Upper lobe of left lung (tissue), 6 donors: ENCODE measurements at places on chromosomes 1 and 21. TPM values are rescaled to one million over a fixed set of nuclear protein-coding genes. Genes with fewer than 3 reads are reported as not detected.
A peak's percentile ranks its signal among the peaks of the same experiment; 100 is the strongest.

GRCh38 chr1:13667691-13668090 lies 32.3 kb upstream of the PRDM2 start:
- no peak for DNase-seq

GRCh38 chr1:43883321-43883720 lies 50.3 kb upstream of the ARTN start:
- DNase-seq: no peak

DNA sequence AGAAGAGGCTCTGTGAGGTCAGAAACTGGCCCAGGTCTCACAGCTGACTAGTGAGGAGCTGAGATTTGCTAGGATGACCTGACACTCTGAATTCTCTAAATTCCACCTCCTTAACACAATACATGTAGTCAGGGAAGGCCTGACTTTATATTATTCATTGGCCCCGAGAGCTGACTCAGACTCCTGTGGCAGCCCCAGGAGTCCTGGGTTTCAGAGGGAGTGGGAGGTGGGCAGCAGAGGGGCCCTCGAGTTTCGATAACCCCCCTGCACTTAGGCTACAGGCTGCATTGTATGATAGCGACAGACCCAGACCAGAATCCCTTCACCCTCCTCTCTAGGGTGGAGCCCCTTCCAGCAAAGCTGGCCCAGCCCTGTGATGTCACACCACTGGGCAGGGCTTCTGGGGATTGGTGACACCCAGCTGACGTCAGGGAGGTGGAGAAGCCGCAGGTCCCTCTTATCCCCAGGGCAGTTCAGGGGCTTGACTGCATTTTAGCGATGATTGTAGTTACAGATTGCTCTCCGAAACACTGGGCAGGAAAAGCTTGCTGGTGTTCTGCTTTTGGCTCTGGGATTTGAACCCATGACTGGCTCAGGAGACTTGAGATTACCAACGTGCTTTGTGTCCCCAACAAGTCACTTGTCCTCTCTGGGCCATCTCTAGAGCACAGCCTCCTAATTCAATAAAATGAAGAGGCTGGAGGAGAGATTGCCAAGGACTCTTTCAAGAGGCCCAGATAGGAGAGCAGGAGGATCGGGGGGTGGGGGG lies 17.0 kb upstream of the GPR37L1 start:
- DNase-seq: no peak

GRCh38 chr1:101307985-101308689 lies 71.3 kb downstream of the S1PR1 start:
- no peak for DNase-seq

DNA sequence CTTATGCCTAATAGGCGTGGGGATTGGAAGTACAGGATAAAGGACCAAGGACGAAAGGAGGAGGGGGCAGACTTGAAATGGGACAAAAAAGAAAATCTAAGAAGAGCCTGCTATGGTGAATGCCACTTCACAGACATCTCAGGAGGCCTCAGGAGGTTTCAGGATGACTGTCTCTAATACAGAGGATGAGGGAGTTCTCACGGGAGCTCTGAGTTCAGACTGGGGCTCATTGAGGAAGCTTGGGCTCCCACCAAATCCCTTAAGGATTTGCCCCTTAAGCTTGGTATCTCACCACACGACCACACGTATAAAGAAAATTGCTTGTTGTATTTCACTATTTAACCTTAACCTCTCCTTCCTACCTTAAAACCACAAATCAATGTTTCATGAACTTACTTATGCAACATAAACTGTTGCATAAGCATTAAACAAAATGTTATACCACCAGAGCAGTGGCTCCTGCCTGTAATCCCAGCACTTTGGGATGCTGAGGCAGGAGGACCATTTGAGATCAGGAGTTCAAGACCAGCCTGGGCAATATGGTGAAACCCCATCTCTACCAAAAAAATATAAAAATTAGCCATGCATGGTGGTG lies 12.4 kb downstream of the SLC30A1 start:
- no peak for DNase-seq

PTGER3 gene
- 4.9 TPM for total RNA-seq

DNA sequence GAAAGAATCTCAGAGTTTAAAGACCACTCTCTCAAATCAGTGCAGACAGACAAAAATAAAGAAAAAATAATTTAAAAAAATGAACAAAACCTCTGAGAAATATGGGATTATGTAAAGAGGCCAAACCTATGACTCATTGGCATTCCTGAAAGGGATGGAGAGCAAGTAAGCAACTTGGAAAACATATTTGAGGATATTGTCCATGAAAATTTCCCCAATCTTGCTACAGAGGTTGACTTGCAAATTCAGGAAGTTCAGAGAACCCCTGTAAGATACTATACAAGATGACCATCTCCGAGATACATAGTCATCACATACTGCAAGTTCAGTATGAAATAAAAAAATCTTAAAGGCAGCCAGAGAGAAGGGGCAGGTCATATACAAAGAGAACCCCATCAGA lies 43.7 kb upstream of the IVNS1ABP start:
- DNase-seq: no peak

DUSP10 gene
- 13.4 TPM for total RNA-seq

DNA sequence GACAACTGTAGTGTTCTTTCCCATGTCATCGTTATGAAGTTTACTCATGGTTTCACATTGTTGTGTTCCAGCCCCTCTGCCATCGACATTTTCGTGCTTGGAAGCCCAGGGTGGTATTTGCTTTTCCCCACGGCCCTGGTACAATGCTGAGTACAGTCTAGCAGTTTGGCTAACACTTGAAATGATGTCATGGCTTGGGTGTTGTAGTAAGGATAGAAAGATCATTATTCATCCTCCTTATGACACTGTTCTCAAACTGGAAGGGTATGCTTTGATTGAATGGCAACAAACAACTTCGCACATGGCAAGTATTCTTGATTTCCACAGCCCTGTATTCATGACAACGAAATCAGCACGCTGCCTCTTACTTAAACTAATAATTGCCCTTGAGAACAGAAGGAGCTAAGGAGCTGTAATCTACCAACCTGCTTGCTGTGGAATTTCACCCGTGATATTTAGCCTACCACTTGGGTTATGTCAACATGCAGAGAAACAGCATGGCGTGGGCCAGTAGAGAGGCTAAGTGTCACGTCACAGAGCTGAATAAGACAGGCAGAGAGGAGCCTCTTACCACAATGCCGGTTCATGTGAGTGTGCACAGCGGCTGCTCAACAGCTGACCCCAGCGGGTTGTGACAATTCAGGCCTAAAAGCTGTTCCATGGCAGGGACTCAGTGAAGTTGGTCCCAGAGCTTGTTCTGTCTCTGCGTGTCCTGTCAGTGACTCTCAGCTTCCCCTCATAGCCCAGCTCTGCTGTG lies 73.9 kb downstream of the KCNJ6 start:
- no peak for DNase-seq

DNA sequence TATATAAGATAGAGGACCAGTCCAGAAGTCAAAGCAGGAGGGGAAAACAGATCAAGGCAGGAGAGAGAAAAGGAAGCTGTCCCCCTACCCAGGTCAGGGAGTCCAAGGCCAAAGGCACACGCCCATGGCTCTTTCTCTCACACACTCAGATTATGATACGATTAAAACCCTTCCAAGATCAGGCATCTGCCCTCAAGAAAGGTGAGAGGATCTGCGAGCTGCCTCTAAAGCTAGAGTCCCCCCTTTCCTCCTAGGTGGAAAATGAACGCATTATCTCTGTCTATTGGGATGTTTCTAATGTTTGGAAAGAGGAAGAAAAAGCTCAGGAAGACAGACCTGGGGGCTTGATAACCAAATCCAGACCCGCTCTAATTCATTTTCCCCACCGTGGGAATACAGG lies 7.6 kb downstream of the PAFAH2 start:
- DNase-seq: no peak

DNA sequence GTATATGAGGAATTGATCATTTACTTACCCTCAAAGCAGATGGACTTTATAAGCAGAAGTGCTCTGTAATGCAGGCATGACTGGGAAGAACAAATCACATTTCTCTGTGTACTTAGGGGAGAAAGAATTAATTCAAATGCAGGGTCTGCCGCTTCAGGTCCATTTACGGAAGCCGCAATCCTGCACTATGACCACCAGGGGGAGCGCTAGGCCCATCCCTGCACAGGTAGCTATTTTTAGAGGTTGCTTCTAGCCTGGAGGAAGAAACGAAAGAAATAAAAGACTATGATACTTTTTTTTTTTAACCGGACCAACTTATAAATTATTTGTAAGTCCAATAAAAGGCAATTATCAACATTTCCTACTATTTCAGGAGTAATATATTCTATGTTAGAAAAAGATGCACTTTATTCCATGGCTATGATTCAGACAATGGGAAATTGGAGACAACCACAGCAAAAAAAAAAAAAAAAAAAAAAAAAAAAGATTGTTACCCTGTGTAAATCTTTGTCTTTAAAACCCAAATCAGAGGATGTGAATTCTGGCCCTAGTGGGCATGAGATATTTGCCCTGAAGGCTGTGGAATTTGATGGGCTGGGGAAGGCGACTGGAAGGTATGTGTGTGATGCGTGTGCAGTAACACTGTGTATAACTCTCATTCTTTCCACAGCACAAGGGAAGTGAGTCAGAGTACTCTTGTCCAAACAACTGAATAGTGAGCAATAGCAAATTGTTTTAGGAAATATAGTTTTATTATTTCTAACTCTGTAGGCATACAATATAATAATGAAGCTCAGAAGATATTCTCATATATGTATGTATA lies 12.9 kb upstream of the FYB2 start:
- DNase-seq: peak; percentile 65

CELA2A gene
- not detected for total RNA-seq

DNA sequence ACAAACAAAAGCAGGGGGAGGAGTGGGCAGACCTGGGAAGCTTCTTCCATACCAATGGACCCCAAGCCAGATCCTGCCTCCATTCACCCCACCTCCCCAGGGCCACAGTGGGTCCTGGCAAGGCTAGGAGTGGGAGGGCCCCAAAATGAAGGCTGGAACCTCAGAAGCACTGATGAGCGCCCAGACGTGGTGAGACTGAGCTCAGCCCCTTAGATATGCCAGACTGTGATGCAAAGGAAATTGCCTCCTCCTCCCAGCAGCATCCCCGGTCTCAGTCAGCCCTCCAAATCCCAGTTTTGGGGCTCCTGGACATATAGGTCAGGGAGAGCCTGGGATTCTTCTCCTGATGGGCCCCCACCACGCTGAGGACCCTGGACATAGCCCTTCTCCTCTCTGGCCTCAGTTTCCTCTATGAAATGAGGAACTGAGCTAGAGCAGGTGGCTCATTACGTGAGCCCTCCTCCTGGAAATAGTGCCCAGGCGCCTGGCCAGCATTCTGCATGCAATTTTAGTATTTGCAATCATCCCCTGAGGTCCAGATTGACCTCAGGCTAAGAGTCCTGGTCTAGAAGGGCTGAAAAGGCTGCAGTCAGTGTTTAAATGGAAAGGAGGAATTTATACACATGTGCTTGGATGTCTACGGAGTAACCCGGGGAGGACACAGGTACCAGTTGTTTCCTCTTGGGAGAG lies 33.5 kb downstream of the RHBG start:
- DNase-seq: no peak

DNA sequence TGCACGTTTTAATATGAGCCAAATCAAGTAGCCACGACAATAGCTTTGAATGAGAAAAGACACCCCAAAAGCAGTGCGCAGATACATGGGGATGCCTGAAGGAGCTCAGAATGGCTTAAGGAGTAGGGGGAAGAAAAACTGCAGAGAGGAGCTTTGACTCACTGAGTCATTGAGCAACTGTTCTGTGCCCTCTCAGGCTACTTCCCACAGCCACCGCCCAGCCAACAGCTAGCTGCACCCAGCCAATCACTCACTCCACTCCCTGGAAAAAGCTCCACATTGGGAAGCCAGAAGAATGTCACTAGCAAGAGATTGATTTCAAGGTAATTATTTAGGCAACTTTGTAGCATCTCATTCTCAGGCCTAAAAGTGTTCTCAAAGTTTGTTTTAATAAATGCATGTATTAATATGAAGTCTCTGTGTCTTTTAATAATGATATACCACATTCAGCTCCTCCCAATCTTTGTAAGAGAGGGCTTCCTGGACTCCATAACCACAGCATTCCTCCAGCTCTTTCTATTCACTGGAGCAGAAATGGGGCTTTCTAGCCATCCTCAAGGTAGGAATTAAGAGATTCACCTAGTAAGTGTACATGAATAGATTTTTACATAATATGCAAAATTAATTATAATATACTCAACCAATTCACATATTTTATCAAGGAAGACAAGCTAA lies 16.8 kb downstream of the DUSP10 start:
- DNase-seq: peak; percentile 65

PCP4 gene
- 4.4 TPM for total RNA-seq

DNA sequence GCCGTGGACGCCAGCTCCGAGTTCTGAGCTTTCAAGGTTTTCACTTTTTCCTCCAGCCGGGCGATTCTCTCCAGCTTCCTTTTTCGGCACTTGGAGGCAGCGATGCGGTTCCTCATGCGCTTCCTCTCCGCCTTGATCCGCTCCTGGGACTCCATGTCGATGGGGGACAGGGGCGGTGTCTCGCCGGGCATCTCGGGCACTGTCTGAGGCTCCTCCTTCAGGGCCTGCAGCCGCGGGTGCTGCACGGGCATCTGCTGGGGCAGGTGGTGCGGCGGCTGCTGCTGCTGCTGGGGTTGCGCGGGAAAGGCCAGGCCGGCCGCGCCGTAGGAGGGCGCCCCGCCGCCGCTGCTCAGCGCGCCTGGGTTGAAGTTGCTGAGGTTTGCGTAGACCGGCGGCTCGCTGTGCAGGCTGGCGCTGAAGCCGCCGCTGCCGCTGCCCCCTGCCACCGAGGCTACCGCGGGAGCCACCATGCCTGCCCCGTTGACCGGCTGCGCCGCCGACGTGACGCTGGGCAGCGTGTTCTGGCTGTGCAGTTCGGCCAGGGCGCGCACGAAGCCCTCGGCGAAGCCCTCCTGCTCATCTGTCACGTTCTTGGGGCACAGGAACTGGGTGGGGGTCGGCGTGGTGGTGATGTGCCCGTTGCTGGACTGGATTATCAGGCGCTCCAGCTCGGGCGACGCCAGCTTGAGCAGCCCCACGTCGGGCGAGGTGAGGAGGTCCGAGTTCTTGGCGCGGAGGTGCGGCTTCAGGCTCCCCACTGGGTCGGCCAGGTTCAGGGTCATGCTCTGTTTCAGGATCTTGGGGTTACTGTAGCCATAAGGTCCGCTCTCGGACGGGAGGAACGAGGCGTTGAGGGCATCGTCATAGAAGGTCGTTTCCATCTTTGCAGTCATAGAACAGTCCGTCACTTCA lies 1.4 kb downstream of the JUN start:
- peak; percentile 94 for DNase-seq

CD48 gene
- 18.4 TPM for total RNA-seq

GRCh38 chr1:241990040-241990439 lies 8.9 kb downstream of the MAP1LC3C start:
- no peak for DNase-seq

GRCh38 chr1:21618059-21618458 lies 51.1 kb downstream of the RAP1GAP start:
- no peak for DNase-seq

FAM72C gene
- 0.26 TPM for total RNA-seq

DNA sequence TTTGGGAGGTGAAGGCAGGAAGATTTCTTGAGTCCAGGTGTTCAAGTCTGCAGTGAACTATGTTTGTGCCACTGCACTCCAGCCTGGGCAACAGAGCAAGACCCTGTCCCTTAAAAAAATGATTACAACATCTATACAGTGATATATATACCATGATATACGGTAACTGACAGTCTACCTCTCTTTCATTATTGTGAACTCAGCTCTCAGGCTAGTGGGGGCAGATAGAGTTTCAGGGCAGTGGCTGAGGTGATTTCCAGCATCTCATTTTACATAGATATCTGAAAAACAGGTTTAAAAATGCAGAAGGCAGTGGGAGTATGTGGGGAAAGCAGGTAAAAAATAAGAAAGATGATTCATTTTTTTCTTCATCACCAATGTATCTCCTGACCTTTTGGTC lies 8.1 kb upstream of the NTNG1 start:
- no peak for DNase-seq

GPR25 gene
- total RNA-seq: not detected
